ENCODE measurements at places on chromosomes 7 and 10.
A peak's percentile ranks its signal among the peaks of the same experiment; 100 is the strongest.

DNA sequence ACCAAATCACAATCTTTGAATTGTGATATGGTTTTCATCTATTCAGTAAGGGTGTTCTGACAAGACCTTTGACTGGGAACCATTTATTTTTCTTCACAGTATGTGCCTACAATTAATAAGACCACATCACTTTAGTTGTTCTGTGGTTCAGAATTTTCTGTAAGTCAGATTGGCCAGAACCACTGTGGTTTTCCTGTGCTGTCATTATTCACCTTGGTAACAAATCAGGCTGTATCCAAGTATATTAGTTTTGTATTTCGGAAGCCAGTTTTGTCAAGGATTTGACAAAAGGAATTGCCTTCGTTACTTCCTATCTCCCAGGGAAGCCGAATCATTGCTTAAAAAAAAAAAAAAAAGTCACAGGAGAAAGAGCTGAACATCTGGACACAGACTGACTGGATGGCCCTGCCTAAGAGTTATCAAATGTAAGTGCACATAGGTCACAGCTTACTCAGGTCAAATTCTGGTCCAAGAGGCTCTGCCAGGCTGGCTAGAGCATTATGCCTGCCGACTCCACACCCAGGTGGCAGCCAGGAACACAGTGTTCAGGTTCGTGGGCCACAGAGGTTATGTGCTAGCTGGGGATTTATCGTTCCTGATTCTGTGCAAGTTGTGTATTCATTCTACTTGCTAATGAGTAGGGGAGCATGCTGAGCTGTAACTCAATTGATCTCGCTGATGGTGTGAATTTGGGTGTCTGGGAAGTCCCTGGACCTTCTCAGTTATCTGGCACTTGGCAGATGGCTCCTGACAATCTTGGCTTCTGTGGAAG is 175.3 kb downstream of the JAZF1 start:
- DNase-seq, result no peak

DNA sequence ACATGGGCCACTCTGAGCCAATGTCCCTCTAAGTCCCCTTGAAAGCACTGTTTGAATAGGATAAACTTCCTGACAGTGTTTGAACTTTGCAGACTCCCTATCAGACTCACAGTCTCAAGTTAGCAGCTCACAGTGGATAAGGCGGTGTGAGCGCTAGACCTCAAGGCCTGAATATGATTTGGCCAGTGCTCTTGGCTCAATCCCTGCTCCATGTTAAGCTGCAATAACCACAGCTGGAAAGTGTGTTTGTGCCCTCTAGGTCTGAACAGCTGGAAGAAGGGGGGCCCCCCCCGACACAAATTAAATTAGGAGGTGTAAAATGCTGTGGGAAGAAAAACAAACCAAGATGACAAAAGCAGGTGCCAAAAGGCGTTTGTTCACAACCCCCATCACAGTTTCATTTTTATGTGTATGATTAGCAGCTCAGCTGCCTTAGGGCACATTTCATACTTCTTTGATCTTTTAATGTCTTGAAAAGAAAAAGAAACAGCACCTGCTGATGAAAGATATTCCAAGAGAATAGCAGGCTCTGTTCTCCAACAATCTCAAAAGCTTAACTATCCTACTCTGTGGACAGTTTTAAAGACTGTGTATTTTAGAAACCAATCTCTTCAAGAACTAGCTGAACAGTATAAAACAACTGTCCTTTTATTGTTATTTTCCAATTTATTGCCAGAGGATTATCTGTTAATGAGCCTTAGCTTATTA is 167.6 kb downstream of the SNX13 start:
- DNase-seq, result no peak

DNA sequence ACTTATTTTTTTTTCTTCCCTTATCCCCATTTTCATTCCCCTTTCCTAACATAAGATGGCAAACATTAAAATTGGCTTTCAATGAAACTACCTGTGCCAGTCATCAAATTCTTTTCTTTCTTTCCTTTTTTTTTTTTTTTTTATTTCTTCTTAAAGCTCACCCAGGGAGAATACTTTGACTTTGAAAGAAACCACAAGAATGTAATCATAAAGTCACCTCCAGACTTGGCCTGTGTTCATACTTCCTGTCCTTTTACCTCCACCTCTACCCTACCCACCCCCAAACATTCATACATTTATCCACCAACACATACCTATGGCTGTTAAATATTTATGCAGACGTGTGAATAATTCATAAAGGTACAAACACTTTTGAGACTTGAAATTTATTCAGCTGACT is 254.6 kb downstream of the SLC25A13 start:
- DNase-seq, result no peak

GRCh38 chr10:20443094-20443493 is 454.0 kb downstream of the NEBL start:
- no peak for DNase-seq

- no peak for DNase-seq
These were observed 52.5 kb downstream of the PROSER2 start for GRCh38 chr10:11875494-11876281.

GRCh38 chr10:4725917-4726606 is 99.9 kb upstream of the AKR1E2 start:
- no peak for DNase-seq

DNA sequence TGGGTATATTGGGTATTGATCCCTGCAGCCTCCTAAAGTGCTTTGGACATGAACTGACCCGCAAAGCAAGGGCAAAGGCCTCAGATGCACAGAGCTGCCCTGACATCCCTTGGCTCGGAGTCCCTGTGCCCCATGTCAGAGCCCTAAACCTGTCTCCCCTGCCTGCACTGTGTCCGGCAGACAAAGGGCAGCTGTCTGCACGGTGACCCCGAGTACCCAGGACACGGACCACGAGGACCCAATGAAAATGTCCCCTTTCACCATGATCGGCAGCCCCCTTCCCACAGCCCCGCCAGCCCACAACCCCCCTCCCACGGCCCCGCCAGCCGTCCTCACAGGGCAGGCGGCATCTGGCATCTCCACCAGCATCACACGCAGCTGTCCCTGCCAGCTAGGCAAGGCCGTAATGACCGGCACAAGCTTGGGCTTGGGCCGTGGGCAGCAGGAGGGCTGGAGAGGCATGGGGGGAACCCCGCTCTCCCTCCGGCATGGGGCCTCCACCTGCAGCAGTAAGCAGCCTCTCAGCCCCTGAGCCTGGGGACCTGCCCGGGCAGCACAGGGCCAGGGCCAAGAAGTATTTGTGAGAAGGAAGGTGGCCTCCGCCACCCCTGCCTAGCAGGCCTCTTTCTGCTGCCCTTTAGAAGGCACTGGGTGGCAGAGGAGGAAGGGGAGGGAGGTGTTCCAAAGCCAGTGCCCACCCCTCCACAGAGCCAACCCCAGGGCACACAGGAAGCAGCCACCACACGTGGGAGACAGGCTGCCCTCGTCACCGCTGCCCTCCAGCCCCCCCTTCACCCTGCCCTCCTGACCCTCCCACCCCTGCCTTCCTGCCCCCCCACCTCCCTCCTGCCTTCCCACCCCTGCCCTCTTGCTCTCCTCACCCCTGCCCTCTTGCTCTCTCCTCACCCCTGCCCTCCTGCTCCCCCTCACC is 10.1 kb downstream of the NUDT1 start:
- no peak for DNase-seq

GRCh38 chr10:13118784-13119410 is 18.9 kb downstream of the OPTN start:
- DNase-seq, result no peak

DNA sequence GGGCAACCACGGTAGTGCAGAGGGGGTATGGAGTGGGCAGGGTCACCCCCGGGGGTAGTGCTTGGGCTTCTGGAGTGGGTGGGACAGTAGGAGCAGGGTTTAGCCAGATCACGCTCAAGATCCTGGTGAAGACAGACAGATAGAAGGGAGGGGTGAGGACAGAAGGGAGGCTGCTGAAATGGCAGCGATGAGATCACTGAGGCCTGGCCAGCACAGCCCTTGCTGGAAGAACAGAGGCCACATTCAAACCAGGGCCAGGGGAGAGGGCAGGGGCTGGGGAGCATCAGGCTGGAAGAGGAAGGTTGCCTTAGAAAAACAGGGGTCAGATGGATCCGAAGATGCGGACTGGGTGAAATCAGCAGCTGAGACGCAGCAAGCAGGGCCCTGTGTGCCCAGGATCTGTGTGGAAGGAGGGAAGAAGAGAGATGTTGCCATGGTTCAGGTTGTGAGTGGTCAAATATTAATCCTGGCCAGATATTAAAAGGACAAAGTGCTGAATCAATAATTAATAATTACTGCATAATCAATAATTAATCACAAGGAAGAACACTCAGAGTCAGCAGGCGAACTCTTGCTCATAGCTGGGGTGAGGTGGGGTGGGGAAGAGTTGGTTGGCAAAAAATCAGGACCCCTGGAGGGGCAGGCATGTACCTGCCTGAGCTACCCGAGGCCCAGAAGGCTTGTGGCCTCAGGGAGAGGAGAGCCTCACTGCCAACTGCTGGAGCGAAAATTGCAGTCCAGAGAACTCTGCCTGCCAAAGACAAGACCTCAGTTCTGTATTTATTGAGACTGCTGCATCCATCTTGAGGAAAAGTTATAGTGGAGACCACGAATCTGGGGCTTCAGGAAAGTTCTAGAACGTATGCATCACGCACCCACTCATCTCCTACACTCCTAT is 105.7 kb downstream of the GRB10 start:
- no peak for DNase-seq

GRCh38 chr10:21989453-21990154 is 13.9 kb downstream of the DNAJC1 start:
- DNase-seq, result peak; percentile 10

GRCh38 chr10:47311193-47311931 is 10.9 kb upstream of the GDF2 start:
- DNase-seq, result no peak

DNA sequence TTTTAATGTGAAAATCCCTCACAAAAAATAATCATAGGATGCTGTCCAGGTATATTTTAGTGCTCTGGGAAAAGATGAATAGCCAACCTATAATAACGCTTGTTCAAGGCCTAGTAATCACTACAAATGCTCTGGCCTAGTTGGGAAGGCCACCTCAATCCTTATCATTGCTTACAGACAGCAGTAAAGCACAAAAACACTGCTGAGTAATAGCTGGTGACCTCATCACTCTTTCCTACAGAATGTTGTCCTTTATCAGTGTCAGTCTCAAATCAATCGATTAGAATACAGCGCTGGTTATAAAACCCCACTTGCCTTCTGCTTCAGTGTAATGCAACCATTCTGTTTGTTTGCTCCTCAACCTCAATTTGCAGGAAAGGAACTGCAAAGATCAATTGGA is 72.6 kb upstream of the STEAP1 start:
- no peak for DNase-seq

DNA sequence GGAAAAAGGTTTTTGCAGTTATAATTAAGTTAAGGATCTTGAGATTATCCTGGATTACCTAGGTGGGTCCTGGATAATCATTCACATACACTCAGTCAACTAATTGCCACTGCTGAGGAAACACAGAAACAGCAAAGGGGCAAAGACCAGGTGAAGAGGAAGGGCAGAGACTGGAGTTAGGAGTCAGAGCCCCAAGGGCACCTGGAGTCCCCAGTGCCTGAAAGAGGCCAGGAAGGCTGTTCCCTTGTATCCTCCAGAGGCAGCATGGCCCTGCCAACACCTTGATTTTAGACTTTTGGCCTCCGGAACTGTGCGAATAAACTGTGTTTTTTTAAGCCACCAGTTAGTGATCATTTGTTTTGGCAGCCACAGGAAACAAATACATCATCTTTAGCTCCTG is 24.6 kb downstream of the PRR15 start:
- DNase-seq, result no peak

DNA sequence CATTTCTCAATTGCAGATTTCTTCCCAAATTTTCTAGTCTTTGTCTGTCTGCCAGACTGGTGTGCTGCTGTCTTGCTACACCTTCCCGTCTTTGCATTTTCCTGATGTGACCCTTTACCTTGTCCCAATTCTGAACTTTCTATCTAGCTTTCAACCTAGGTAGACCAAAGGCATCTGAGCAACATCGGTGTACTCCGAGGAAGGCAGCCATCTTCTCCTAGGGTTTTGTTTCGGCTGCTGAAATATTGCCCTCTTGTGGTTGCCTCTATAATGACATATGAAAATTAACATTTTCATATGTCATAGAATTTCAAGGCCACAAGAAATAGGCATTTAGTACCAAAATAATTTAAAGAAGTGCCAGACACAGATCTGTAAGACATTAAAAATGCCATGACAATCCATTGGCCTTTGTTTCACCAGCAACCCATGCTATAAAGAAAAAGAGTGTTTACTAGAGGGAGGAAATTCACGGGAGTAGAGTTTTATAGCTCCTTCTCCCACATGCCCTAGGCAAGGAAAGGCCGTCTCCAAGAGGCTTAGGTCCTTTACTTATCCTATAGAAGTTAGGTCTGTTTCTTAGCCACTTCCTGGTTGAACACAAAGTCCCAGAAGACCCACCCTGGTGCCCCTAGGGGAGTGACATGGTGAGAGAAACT is 23.4 kb downstream of the OR9A2 start:
- no peak for DNase-seq

Data from stimulated activated CD8-positive, alpha-beta memory T cell treated with anti-CD3 and anti-CD28 coated beads, Interleukin-4, amount 100 ng/mL, for 1 hour (primary cell).